Right renal cortex interstitium (tissue), 3 donors: ENCODE measurements at places on chromosomes 1 and 21. TPM values are rescaled to one million over a fixed set of nuclear protein-coding genes. Genes with fewer than 3 reads are reported as not detected.

DNA sequence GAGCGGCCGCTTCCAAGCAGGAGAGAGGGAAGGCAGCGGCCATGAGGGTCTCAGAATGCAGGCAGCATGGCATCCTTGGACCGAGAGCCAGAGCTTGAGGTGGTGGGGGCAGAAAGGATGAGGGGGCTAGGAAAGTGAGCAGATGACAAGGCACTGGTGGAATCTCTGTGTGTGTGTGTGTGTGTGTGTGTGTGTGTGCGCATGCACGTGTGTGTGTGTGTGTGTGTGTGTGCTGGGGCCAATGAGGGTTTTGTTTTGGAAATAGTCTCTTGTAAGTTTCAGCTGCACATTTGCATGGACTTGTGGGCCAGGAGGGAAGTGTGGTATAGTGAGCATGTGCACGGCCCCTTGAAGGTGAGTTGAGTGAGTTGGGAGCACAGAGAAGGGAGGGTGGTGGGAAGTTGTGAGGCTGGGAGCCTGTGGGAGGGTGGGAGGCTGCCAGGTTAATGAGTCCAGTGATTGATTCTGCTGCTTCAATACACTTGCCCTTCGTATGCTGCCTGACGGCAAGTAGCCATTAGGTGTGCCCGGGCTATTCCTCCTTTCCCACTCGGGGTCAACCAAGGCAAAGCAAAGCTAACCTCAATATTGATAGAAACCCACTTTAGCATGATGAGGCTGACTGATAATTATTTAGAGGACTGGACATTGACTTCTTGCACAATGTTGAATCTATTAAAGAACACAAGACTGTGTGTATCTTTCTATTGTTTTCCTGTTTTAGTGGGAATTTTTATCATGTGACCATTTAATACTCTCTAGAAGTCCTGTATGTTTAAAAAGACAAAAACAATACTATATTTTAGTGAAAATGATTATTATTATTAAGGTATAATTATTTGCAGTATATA, 80.3 kb downstream of the PROX1 start:
- no peak for DNase-seq

DNA sequence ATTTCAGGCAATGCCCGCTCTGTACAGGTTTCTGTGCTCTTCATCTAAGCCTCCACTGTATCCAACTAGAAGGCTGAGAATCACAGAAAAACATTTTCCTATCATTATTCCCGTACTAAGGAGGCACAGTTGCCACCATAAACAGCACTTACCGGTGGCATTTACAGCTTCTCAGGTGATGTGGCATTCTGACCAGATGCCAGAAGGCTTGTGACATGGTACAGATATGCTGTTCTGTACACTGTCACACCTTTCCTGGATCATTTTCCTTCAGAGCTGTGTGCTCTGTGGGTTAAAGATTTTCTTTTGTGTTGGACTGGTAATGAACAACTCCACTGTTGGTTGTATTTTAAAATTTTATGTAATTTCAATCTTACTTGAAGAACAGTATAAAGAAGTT, 4.0 kb upstream of the UAP1 start:
- DNase-seq: no peak

Gene LAMB3
- polyA plus RNA-seq: 0.76 TPM

Gene PIGR
- 2.4 TPM for polyA plus RNA-seq

DNA sequence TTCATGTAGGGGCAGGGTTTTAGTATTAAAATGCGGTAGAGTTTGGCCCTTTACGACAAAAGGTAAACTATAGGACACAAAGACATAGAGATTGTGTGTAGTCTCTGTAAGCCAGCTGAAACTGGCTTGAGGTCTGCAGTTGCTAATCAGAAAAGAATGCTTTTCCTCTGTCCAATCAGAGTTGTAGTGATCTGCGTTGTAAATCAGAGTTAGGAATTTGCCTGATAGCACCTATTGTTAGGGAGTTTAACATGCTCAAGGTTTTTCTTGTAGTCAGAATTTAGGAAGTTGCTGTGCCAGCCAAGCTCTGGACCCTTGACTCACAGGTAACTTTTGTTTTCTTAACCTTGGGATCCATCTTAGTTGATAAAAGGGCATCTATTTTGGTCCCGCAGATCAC, 61.2 kb upstream of the VTCN1 start:
- DNase-seq: no peak
